Pons (tissue), 1 donor: ENCODE measurements at places on chromosomes 12 and 14.

DNA sequence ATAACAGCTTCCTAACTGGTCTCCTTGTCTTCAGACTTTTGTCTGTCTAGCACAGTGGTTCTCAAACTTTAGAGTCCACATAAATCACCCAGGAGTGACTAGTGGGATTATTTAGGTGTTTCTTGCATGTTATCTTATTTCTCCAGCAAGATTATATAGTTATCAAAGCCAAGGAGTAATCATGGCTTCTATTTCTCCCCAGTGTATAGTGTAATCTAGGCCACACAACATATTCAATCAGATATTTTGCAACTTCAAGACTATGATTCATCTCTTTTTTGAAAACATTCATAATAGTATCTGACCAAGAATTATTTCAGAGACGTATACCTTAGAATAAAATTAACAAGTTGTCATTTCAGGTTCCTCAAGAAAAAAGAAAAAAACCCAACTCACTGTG, 131.9 kb downstream of the CEP83 start:
- DNase-seq = no peak

DNA sequence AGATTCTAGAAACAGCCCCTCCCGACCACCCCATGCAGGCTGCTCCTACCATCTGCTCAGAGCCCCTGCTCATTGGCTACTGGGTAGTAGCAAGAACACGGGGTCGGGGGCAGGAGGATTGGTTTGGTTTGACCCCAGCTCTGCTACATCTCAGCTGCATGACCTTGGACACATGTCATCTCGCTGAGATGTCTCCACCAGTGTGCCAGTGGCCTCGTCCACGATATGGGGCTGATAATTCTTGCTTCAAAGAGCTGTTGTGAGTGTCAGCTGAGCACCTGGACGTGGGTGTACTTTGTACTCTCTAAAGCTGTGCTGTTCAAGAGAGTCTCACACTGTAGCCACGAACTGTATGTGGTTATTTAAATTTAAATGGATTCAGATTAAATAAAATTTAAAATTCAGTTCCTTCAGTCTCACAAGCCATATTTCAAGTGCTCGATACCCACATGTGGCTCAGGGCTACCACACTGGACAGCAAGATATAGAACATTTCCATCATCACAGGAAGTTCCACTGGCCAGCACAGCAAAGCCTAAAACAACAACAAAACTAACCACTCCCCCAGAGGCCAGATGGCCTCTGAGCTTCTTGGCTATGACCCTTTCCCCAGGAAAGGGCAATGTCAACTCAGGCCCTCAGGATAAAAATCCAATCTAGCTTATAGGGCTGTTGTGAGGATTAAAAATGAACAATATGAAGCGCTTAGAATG, 18.6 kb downstream of the LTBP2 start:
- DNase-seq = no peak

- DNase-seq = no peak
Measured at GRCh38 chr12:50059440-50060119, 2.2 kb downstream of the ASIC1 start.

DNA sequence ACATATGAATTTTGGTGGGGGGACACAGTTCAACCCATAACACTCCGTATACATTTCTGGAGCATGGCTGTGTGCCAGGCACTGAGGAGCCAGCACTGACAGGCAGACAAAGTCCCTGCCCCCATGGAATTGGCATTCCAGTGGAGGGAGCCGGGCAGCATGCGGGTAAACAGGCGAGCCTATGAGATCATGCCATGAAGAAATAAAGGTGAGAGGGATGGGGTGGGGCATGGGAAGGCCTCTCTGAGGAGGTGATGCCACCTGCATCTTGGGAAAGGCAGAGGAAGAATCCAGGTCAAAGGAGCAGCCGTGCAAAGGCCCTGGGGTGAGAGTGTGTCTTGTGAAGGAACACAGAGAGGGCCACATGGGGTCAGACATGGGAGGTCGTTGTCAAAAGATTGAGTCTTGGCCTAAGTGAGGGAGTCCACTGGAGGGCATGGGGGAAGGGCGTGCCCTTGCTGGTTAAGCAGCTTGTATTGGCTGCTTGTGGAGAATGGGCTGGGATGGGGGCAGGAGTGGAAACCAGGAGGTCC, 3.6 kb downstream of the OTUB2 start:
- DNase-seq = no peak

- DNase-seq = no peak
Measured at GRCh38 chr12:89357297-89357730, 5.0 kb upstream of the DUSP6 start.

GRCh38 chr12:5248230-5248629, 183.7 kb upstream of the NTF3 start:
- DNase-seq = no peak

GRCh38 chr12:107774349-107775029, at the start of gene ASCL4:
TSS of gene ASCL4 (plus strand) at chr12:107774704. CDS start at chr12:107775219, 515 bp downstream.
- DNase-seq = no peak

- peak; percentile 64 for DNase-seq
Measured at GRCh38 chr14:91149462-91149861, 35.6 kb downstream of the DGLUCY start.

DNA sequence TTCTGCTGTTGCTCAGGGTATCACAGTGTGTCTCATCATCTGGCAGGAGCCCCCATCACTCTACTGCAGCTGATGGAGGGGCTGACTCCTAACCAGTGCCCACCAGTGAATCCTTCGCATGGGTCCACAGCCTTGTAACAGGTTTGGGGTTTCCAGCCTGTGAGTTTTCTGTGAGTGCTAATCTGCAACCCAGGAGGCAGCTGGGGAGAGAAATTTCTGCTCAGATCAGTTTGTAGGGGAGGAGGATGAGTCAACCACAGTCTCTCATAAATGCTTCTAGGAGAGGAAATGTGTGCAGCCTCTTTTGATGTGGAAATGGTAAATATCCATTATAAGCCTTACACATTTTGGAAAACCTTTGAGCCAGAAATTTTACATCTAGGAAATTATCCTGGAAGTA, 871.3 kb downstream of the AACS start:
- no peak for DNase-seq

- no peak for DNase-seq
Measured at GRCh38 chr12:18323159-18323558, 61.8 kb downstream of the PIK3C2G start.

DNA sequence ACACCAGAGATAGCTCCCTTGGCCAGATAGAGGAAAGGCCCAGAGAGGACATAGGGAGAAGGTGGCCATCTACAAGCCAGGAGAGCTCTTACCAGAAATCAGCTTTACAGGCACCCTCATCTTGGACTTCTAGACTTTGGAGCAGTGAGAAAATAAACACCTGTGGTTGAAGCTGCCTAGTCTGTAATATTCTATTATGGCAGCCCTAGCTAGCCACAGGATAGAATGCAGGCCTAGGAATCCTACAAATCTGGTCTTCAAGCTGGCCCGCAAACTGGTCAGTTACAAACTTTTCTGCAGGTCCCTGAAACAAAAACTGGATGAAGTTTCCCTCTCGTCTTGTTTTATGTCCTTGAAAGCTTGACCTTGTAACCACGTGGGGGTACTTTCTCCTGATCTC, 92.4 kb downstream of the BCAT1 start:
- DNase-seq = no peak

DNA sequence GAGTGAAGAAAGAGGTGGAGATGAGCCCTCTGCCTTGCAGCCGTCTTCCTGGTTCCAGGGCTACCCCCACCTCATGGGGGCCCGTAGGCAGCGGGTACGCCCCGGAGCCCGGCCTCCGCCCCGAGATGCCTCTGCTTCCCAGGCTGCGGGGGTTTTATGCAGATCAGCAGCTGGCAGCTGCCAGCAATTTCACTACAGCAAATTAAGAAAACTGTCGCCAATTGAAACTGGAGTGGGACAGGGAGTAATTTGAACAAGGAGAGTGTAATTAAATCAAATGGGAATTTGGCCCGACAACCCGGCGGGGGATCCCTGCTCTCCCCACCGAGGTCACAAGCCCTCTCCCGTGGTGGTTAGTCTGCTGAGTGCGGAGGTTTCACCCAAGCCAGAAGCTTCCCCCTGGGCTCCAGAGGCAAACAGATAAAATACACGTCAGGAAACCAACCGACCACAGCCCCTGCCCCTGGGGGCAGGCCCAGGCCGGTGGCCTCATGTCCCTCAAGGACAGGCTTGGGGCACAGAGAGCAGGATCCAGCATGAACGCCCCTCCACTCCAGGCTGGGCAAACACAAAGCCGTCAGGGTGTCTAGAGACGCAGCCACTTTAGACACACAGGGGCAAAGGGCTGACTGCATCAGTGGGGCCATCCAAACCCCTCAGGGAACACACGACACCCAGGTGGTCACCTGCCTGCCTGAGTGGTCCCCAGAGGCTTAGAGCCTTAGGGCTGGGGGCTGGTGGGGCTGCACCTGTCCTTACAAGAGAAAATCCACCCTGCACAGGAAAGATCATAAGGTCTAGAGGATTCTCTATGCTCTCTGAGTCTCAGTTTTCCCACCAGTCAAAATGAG, 53.8 kb downstream of the TESC start:
- peak; percentile 26 for DNase-seq
